Hematopoietic multipotent progenitor cell treated with erythropoietin and hydrocortisone succinate and interleukin-3 and kit ligand, for 6 days (in vitro differentiated cells): ENCODE measurements at places on chromosomes 16 and 17.

DNA sequence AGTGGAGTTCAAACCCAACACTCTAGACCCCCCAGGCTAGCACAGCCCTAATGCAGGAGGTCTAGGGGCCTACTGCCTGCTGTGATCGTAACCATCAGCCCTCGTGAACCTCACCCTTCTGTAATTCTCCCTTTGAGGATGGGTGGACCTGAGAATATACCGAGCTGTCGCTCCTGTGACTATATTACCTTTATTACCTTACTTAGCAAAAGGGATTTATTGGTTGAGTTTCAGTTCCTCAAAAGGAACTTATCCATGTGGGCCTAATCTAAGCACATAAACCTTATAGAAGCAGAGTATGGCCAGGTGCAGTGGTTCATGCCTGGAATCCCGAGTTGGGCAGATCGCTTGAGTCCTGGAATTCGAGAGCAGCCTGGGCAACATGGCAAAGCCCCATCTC, 19.2 kb upstream of the EMP2 start:
- DNase-seq: no peak

- no peak for DNase-seq
Observed at GRCh38 chr17:6346986-6347385, 87.9 kb downstream of the AIPL1 start.

- no peak for DNase-seq
Observed at GRCh38 chr16:90010676-90011507, 8.4 kb downstream of the DBNDD1 start.

DNA sequence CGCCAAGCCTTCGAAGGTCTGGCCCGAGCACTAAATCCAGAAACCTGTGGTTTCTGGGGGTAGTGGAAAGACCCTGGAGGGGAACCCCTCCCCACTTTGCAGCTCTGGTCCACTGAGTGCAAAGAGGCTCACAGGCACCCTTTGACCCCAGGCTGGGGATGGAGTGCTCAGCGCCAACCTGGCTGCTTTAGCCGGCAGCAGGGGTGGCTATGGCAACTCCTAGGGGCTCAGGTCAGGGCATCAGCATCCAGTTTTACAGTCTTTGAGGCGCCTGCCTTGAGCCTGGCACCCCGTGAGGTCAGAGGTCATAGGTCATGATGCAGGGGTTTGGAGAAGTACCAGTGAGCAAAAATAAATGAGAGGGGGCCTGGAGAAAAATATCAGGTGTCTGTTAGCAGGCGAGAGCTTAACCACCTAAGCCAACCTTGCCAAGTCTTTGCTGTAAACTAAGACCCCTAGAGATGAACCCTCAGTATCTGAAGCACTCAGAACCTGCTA, 17.9 kb downstream of the CA7 start:
- DNase-seq: no peak

DNA sequence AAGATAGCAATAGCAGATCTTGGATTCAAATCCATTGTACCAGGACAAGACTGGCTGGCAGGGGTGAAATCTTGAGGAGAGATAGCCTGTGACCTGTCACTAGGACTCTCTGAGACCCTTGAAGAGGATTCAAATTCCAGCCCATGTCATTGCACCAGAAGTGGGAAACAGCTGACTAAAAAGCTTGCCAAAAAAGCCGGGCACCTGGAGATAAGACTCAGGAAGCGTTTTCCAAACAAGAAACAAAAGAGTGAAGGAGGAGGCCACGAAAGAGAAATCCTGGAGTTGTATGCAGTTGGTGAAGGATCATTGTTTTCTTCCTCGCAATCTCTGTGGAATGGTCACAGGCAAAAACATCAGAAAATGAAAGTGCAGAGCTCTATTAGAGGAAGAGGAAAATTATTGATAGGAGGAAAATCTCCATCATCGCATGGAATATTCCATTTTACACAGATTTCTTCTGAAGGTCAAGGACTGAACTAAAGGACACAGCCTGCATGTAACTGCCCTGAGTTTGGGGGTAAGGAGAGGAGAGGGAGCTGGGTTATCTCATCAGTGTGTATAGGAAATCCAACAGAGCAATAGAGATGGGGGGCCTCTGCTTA, 9.0 kb upstream of the WSB1 start:
- no peak for DNase-seq

DNA sequence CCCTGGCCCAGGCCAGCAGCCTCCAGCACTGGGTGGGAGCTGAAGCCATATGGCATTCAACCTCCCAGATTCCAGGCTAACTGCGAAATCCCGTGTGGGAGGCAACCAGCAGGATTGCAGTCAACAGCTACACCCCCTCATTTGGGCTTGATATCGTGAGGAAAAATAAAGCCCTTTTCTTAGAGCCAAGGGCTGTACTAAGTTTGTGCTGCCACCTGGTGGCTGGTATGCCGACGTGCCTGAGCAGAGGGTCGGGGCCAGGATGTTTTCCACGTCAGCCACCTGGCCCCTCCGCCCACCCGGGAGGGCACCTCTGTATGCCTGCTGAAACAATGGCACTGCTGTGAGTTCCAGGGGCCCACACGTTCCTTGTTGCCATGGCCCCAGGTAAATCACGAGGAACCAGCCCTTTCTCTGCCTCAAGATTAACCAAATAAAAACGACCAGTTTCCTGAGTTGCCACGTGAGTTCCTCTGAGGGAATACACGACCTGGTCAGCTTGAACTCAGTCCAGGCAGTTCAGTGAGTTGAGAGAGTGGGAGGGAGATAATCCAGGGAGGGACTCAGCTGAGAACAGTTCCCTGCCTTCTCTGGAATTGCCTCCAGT, 9.0 kb downstream of the TMEM98 start:
- peak; percentile 90 for DNase-seq

DNA sequence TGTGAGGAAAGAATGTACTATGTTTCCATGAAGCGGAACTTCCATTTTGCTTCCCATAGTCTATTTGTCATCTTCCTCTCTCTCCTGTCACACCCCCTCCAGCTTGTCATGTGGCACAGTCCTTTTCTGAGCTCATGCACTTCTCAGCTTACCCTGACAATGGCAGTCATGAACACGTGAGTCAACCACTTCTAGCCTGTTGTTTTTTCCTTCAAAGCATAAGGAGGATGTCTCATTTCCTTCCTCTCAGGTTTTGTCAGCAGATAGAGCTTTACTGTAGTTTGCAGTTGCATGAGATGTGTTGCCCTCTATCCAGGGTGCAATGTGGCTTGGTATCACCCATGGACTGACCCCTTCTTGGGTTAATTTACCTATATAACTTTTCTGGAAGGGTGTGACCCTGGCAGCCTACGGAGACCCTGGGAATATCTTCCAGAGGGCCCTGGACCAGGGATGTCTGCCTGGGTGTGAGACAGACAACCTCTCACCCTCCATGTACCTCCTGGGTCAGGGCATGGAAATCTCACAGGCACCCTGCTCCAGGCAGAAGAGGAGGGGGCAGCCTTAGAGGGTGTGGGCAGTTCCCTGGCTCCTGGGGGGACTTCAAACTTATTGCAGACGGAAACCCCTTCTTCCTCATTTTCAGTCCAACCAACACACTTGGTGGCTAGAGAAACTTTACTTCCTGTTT, 4.0 kb upstream of the ZNF267 start:
- DNase-seq: peak; percentile 66

- no peak for DNase-seq
Observed at GRCh38 chr17:44960691-44961090, 7.4 kb downstream of the C1QL1 start.
